Stimulated activated CD8-positive, alpha-beta memory T cell treated with anti-CD3 and anti-CD28 coated beads, Interleukin-4, amount 100 ng/mL, for 1 hour (primary cell): ENCODE measurements at places on chromosomes 6 and 20.

DNA sequence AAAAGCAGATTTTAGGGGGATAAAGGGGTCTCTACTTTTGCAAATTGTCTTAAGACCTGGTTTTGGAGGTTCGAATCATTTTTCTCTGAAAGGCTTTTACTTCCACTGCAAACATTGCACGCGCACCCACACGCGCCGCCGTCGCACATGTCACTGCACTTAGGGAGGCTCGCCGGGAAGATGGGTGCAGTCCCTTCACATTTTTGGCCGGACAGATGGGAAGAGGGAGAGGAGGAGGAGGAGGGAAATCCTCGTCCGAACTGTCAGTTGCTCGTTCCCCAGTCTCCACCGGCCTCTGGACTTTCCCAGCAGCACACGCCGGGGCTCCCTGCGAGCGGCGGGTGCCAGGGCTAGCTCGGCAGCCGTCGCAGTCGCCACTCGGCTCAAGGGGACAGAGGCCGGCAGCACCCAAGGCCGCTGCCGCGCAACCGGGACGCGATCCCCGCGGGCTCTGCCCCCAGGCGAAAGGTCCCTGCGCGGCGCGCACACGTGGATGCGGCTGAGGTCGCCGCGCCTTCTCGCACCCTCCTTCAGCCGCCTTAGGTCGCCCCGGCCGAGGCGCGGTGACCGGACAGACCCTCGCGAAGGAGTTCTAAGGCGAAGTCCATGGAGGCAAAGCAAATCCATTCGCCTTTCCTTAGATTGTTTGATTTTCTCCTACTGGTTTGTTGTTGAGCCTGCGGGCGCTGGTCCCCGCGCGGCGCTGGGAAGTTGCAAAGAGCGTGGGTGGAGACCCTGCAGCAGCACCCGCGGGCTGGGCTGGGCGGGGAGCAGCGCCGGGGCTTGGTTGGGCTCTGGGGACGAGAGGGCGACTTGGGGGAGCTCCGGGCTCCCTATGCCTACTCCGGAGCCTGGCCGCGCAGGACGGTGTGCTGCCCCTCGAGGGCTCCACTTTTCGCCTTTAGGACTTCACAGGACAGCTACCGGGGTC, 1.2 kb downstream of the MYB start:
- DNase-seq: no peak

- DNase-seq: no peak
These were observed 32.3 kb upstream of the RSPO4 start for GRCh38 chr20:1034415-1034789.

DNA sequence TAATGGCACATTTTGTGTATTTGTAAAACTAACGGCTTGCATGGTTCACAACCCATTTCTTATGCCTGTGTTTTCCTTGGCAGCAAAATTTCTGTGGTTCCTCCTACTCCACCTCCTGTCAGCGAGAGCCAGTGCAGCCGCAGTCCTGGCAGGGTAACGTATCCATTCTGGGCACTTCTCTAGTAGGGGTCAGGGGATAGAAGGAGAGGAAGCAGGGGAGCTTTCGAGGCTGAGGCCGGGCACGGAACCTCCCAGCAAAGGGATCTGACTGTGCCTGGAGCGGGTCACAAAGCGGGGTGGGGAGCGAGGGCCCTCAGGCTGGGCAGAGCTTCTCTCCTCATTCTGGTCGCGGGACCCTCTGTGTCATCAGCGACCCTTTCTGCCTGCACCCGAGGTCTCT, 58.4 kb downstream of the SYTL3 start:
- no peak for DNase-seq

- no peak for DNase-seq
These were observed 20.9 kb downstream of the PTPRA start for GRCh38 chr20:2894221-2894620.

DNA sequence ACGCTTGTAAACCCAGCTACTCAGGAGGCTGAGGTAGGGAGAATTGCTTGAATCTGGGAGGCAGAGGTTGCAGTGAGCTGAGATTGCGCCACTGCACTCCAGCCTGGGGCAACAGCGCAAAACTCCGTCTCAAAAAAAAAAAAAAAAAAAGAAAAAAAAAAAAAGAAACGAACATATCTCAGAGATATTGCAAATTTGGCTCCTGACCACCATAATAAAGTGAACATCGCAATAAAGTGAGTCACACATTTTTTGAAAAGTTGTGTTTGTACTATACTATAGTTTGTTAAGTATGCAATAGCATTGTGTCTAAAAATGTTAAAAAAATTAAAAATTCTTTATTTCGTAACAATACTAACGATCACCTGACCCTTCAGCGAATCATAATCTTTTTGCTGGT, 13.3 kb downstream of the RSPH9 start:
- DNase-seq: no peak

GRCh38 chr20:59676126-59676850, 71.9 kb downstream of the PHACTR3 start:
- DNase-seq: no peak

DNA sequence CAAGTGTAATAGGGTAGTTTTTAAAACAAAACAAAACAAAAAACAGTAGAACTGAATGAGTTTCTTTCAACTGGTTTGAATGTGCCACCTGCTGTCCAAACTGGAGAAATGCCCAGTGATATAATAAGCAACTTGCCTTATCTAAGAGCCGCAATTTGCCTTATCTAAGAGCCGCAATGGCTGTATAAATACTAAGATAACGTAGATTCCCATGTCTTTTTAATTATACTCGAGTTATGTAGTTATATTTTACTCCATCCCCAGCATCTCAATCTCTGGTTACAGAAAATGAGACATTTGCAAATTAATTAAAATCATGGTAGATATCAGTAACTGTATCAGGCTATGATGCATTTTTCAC, 67.2 kb downstream of the RPP40 start:
- DNase-seq: no peak

- DNase-seq: no peak
These were observed 132.3 kb downstream of the RALGAPA2 start for GRCh38 chr20:20580139-20580538.

GRCh38 chr6:109397020-109397419, 14.8 kb upstream of the CD164 start:
- no peak for DNase-seq

DNA sequence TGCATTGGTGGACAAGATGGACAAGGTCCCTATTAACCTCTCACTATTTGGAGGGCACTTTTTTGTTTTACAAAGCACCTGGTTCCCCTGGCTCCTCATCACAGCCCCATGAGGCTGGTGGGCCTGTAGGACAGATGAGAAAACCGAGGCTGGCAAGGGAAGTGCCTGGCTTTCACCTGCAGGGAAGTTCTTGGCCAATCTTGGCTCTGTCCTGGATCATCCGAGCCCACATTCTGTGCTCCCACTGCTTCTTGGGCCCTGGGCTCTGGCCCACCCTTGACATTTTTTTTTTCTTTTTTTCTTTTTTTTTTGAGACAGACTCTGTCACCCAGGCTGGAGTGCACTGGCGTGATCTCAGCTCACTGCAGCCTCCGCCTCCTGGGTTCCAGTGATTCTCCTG, 14.7 kb downstream of the SLC13A3 start:
- no peak for DNase-seq

DNA sequence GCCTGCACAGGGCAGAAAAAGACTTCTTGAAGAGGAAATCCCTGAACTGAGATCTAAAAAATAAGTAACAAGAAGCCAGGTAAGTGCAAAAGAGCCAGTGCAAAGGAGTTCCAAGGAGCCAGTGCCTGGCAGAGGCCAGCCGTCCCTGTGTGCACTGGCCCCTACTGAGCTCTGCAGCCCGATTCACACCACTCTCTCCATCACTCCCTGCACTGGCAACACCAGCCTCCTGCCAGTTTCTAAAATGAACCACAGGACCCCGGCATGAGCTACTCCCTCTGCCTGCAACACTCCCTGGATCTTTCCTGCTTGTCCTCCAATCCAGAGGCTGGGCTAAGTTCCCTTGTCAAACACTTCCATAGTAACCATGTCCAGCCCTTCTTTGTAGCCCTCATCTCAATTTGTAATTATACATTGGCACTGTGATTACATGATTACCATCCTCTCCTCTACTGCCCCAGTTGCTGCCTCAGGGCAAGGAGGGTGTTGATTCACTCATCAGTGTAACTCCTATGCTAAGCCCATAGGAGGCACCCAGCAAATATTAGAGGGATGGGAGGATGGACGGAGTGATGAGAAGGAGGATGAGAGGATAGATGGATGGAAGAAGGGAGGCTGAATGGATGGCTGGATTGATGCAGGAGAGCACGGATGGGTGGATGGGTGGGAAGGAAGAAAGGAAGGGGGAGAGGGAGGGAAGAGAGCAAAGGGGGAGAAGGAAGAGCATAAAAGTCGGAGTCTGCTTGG, 49.3 kb downstream of the SIRPA start:
- no peak for DNase-seq

DNA sequence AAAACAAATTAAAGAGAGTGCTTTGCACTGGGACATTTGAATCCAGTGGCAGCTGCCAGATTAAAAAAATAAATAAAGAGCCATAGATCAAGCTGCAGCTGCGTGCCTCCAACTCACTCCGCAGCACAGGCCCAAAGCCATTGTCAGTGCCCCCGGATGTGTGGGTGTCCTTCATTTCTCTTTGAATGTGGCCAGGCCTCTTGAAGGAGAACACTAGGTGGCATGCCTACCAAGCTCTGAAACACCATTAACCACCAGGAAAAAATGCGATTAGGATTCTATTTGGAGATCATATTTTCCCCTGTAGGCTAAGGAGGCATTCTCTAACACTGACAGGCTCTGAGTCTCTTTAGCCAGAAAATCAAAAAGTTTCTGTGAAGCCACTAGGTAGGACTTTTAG, 549.8 kb downstream of the PRKN start:
- DNase-seq: no peak

DNA sequence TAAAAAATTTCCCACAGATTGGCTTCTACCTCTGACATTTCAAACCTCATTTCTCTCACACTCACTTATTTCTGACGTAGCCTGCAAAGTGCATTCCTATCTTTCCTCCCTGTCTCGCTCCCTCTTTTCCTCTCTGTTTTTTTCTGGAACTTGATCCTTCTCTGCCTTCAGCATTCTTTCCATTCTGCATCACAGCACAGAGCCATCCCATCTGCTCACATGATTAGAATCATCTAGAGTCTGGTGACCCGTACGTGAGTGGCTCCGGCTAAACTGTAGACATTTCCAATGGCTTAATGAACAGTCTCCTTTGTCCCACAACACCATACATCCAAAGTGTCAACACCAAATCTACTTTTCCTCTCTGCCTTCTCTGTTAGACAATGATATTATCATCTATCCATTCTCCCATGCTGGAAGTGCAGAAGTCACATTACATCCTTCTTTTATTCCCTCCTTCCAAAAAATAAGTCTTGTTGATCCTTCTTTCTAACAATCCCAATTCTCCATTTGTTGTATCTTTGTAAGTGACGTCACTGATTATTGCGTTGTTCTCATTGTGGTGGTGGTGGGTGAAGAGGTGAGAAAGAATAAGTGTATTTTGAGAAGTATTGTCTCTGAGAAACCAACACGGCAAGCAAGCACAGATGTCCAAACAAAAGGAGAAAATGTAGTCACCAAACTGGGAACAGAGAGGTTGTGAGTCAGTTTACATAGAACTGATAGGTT, 41.6 kb downstream of the OPRM1 start:
- no peak for DNase-seq

DNA sequence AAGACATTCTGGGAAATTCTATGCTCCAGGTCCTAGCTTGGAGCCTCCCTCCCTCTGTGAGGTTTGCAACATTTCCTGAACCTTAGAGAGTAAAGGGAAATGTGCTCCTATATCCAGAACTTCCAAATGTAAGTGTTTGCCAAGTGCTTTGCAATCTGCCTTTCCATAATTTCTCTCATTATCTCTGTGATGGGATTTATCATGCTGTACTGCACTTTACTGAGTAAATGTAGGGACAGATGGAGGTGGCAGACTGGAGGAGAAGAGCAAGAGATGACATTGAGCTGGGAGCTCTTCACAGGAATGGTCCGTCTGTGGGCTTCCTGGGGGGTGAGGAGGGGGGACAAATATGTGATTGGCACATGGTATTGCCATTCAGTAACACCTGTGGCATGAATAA, 184.3 kb downstream of the SOX4 start:
- no peak for DNase-seq

- DNase-seq: no peak
These were observed 127.0 kb downstream of the PHACTR3 start for GRCh38 chr20:59731376-59731775.

DNA sequence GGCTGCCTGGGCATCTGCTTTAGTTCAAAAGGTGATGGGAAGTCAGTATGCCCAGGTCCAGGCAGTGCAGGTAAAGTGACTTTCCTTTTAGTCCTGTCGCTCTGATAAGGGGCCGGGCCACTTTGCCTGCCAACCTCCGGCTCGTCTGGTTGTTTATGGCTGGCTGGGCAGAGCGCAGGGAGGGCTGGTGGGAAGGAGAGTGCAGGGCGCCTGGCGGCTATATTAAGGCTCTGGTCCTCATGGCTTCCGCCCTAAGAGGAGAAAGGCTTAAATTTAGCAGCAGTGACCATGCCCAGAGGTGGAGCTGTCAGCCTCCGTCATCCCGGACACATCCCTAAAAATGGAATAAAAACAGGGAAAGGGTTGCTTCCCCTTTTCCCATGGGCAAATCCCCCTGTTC, 14.6 kb downstream of the GATA5 start:
- no peak for DNase-seq

GRCh38 chr6:144006736-144007477, 1.2 kb downstream of the PLAGL1 start:
- no peak for DNase-seq

DNA sequence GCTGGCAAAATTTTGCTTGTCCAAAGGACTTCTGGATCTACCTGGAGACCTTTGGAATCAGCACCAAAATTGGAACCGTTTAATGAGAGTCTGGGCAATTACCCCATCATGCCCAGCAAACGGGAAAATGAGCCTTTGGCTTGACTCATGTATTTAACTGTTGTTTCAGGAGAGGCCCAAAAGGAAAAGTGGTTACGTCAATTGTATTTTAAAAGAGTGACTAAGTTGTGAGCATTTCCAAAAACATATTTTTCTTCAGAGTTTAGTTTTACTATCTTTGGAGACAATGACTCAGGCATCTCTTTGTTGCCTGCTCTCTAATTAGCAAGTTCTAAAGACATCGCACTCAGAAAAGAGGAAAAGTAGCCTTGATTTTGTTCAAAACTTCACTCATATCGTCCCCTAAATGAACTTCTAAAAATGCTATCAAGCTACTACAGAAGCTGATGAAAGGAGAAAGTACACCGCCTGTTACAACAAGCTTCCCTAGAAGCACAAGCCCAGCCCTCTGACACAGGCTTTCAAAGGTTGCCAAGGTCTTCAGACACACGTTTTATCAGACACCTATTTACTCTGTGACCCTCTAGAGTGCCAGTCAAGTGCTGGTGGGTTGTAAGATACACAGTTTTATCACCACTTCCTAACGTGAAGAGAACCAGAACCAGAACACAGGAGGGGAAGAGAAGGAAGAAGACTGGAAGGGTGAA, 146.2 kb downstream of the TBX18 start:
- no peak for DNase-seq

- DNase-seq: no peak
These were observed 196.5 kb downstream of the ARHGAP18 start for GRCh38 chr6:129513471-129513870.

- DNase-seq: no peak
These were observed 35.5 kb upstream of the ZFAND3 start for GRCh38 chr6:37783856-37784584.

DNA sequence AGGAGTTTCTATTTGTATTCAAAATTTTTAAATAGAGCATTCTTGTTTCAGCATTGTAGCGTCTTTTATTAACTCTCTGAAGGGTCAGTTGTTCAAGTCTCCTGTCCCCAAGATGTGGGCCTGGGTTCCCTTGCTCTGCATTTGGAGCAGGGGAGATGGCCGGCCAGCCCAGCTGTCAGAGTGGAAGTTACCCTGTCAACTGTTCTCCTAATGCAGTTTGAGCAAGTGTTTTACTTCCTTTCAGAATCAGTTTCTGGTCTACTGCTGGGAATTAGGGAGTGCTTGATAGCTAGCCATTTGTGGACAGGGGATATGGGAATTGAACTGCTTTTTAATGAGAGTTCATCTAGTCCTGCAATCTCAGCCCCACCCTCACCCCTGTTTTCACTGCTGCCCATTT, 116.6 kb downstream of the QKI start:
- DNase-seq: no peak
